A549 treated with CpdA at 1 μM for 4 hours (cell line): ENCODE measurements at places on chromosomes 5 and 9. TPM values are rescaled to one million over a fixed set of nuclear protein-coding genes. Genes with fewer than 3 reads are reported as not detected.

SLC45A2 gene
- 0.07 to 0.16 TPM in 2 of 5 replicates, not detected in the others for total RNA-seq

CTXN3 gene
- total RNA-seq = not detected in 5 replicates

FANCG gene
- 46.9 to 58.5 TPM (median 56.2 TPM) in 5 replicates for total RNA-seq

SLC44A1 gene
- total RNA-seq = 20.5 to 29.3 TPM (median 26.7 TPM) in 5 replicates

NIPAL4 gene
- 8.6 to 13.5 TPM (median 10.9 TPM) in 5 replicates for total RNA-seq

CD74 gene
- total RNA-seq = 0.08 to 0.10 TPM (median 0.09 TPM) in 3 of 5 replicates, not detected in the others

SMIM33 gene
- total RNA-seq = not detected in 5 replicates

NSMF gene
- 30.9 to 45.8 TPM (median 39.2 TPM) in 5 replicates for total RNA-seq
